ENCODE measurements at places on chromosomes 3 and 15.
A peak's percentile ranks its signal among the peaks of the same experiment; 100 is the strongest.

- no peak for DNase-seq
Observed at GRCh38 chr3:29887451-29887850, 606.6 kb downstream of the RBMS3 start.

DNA sequence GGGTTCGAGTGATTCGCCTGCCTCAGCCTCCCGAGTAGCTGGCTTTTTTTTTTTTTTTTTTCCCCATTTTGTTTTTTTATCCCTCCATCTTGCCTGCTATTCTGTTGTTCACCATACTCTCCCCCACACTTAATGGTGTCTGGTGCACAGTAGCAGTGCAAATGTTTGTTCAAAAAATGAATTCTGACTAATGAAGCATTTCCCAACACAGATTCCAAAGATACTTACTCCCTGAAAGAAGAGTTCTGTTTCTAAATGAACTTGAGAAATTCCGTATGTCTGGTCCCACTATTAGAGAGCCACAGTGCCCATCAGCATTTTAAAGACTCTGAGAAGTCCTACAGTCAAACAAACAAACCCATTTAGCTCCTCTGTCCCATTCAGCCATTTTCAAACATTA, 9.5 kb downstream of the EDEM1 start:
- DNase-seq = no peak

GRCh38 chr3:126746395-126747177, 42.5 kb downstream of the CHCHD6 start:
- no peak for DNase-seq

DNA sequence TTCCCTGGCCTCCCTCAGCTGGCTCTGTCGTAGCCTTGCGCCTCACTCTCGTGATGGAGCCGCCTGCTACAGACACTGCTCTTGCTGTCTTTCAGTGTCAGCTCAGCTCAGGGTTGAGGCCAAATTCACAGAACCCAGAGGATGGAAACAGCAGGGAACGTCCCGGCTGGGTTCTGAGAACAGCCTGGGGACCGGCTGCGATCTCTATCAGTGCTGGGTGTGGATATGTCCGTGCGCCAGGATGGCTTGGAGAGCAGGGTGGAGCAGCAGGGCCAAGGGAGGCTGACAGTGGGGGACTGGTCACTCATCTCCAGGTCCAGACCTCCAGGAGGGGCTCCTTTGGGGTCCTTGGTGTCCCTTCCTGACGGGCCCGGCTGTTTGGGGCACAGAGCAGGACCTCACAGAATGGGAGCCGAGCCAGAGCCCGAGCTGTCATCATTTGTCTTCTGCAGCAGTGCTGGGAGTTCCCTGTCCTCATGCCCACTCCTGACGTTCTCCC, 18.4 kb downstream of the KLF15 start:
- DNase-seq = peak; percentile 4

GRCh38 chr15:101712078-101712477, 12.2 kb downstream of the TARS3 start:
- no peak for DNase-seq

- no peak for DNase-seq
Observed at GRCh38 chr3:134020135-134020680, 9.5 kb downstream of the SLCO2A1 start.

- DNase-seq = no peak
Observed at GRCh38 chr15:32677238-32677750, 35.8 kb downstream of the SCG5 start.

GRCh38 chr15:52295421-52296001, at the start of gene MYO5C:
Gene MYO5C (minus strand): TSS chr15:52295804. CDS start chr15:52295636, 168 bp downstream.
- DNase-seq = peak; percentile 51

DNA sequence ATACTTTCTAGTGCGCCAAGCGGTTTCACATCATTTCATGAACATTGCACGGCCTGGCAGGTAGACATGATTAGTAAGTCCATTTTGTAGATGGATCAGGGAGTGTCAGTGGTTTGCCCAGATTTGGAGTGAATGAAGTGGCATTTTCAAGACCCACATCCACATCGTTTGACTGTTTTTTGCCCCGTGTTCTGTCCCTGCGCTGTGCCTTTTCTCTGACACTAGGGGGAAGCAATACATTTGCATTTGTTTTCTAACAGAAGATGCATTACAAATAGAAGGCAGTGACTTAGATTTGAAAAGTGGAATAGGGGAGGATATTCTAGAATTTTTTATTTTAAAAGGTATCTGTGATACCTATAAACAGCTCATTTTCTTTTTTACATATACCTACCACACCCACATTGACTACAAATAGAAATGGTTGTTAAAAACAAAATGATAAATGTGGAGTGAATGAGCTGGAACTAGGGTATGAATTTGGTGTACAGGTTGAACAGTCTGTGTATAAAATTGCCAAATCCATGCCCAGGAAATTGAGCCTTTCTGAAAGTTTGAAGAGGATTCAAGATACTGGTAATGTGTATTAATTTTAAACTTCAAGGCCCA, 98.0 kb downstream of the USP13 start:
- DNase-seq = peak; percentile 44

- peak; percentile 87 for DNase-seq
Observed at GRCh38 chr3:141738022-141738890, at the start of gene RNF7. Gene RNF7 (plus strand): TSS chr3:141738298. CDS start chr3:141738342, 44 bp downstream.

DNA sequence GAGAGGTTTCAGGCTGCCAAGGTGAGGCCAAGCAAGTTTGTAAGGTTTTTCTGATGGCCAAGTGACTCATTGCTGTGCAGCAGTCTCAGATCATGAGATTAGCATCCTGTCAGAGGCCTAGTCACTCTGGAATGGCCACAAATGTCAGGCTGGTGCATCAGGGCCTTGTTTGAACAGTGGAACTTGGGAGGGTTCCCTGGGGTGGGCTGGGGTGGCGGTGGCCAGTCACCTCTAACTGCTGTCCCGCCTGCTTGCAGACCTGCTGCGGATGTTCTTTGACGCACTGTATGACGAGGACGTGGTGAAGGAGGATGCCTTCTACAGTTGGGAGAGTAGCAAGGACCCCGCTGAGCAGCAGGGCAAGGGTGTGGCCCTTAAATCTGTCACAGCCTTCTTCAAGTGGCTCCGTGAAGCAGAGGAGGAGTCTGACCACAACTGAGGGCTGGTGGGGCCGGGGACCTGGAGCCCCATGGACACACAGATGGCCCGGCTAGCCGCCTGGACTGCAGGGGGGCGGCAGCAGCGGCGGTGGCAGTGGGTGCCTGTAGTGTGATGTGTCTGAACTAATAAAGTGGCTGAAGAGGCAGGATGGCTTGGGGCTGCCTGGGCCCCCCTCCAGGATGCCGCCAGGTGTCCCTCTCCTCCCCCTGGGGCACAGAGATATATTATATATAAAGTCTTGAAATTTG, 2.8 kb upstream of the FAM131A start:
- DNase-seq = no peak

- no peak for DNase-seq
Observed at GRCh38 chr3:148790851-148791735, 36.5 kb upstream of the CPB1 start.

- DNase-seq = no peak
Observed at GRCh38 chr3:131349946-131350347, 31.6 kb upstream of the NUDT16 start.

DNA sequence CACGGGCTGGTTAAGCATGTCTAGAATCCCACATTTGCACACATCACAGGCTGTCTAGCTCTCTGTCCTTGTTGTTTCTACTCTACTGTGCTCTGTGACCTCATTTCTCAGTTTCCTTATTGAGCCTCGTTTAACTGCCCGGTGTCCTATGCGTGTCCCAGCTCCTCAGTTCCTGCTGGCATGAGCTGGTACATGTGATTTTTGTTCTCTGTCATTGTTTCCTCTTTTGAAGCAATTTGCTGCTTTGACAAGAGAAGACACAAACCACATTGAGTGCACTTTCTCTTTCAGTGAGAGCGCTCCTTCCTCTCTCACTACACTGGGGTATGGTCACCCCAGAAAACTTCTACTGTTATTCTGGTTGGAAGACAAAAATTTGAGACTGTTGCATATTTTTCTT, 563.5 kb downstream of the PDCD6IP start:
- no peak for DNase-seq

GRCh38 chr3:169106662-169107061, 556.9 kb downstream of the MECOM start:
- DNase-seq = no peak

GRCh38 chr15:62453981-62454380, 288.9 kb upstream of the C2CD4B start:
- DNase-seq = no peak

- DNase-seq = no peak
Observed at GRCh38 chr3:65706776-65707568, 331.7 kb downstream of the MAGI1 start.

DNA sequence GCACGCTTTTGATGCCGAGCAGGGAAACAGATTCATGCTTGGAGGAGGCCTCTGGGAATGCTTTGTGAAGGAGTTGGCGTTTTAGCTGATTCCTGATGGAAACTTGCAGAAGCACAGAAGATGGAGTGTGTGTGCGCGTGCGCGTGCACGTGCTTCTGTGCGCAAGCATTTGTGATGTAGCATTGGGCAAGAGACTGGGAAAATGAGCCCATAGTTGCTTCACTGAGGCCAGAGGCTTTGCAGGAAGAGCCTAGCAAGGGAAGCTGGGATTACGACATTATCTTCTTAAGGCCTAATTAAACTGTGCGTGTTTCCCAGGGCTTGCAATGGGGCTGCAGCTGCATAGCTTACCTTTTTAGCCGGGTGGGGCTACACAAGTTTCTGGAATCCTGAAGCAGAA, 18.1 kb upstream of the AGBL1 start:
- DNase-seq = no peak

DNA sequence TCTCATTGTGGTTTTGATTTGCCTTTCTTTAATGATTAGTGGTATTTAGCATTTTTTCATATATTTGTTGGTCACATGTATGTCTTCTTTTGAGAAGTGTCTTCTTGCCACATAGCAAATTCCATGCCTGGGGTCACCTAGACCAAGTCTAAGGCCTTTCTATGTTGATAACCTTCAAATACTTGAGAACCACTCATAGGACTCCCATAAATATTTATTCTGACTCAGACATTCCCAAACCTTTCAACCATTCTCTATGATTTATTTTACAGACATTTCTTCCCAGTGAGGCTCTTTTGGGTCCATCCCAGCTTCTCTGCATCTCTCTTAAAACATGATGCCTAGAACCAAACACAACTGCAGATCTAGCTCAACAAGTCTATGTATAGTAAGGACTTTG, 69.2 kb downstream of the ATP8B4 start:
- no peak for DNase-seq

GRCh38 chr3:25150199-25150598, 277.9 kb upstream of the RARB start:
- DNase-seq = peak; percentile 11

DNA sequence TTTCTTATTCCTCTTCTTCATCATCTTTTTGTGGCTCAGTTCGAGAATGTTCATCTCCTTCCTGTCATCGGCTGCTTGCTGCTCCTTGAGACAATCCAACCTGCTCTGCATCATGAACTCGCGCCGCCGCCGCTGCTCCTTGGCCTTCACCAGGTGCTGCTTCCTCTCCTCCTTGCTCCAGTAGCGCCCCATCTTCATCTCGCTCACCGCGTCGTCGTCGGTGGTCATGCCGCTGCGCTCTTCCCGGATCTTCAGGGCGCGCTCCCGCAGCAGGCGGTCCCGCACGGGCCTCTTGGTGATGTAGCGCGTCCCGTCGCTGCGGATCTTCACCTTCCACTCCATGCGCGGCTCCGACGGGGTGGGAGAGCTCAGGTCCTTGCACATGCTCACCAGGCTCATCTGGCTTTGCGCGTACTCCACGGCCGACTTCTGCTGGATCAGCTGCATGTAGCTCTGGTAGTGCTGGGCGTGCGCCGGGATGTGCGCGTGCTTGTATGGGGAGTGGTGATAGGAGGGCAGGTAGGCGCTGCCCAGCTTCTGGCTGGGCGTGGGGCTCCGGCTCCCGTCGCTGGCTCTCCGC, 241.2 kb downstream of the PDZRN3 start:
- DNase-seq = no peak

GRCh38 chr3:188152660-188153436, 1.1 kb upstream of the LPP start:
- peak; percentile 76 for DNase-seq

GRCh38 chr3:102265720-102266119, 169.1 kb upstream of the ZPLD1 start:
- no peak for DNase-seq

GRCh38 chr15:64009241-64009640, 37.0 kb downstream of the DAPK2 start:
- DNase-seq = no peak

- no peak for DNase-seq
Observed at GRCh38 chr3:10021856-10022775, 4.1 kb upstream of the FANCD2 start.

- no peak for DNase-seq
Observed at GRCh38 chr3:161977063-161977462, 480.5 kb downstream of the OTOL1 start.

DNA sequence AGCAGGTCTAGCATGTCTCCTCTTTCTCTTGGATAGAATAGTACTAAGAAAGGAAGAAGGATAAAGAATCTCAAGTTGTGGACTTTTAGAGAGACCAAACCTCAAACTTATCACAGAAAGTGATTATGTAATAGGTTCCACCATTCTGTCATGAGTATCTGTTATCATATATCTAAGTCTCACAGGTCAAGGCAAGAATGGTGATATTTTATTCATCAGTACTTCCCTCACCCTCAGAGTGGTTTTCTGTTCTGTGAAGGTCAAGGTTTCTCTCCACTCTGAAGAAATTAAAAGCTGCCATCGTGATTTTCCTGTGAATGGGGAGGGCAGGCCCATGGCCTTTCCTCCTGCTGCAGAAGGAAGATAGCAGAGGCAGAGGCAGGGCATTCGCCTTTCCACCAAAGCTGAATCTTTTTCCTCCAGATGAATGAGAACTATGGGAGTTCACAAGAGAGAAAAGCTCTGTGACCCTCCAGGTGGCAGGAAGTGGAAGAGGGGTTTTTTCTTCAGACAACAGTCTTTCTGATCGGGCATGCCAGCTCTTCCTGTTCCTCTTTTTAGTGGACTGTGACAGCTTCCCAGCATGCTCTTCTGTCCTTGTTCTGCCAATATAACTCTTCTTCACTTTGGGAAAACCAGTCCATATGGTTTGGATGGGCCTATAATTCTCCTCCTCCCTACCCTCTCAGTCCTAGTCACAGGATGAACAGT, 37.1 kb upstream of the CCK start:
- no peak for DNase-seq

- no peak for DNase-seq
Observed at GRCh38 chr3:58962040-58962651, 87.7 kb downstream of the CFAP20DC start.

- no peak for DNase-seq
Observed at GRCh38 chr3:76410762-76411281, 625.5 kb upstream of the ZNF717 start.

DNA sequence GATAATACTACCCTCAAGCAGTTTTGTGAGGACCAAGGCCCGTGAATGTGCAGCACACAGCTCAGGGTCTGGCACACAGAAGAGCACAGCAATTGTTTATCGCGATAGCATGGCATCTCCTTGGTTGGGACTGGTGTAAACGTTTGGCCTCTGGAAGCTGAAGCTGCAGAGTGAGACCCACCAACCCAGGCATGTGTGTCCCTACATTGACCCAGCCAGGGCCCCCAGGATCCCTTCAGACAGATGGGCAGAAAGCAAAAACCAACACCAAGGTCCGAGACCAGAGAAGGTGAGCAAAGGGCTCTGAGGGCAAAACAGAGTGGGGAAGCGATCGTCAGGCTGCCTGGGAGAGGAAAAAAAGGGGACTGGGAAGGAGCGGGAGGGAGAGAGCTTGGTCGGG, 12.6 kb upstream of the PSTPIP1 start:
- DNase-seq = no peak

All from HAP-1 (cell line).